ENCODE measurements at places on chromosomes 7 and 10. TPM values are rescaled to one million over a fixed set of nuclear protein-coding genes. Genes with fewer than 3 reads are reported as not detected.

GRCh38 chr10:8065651-8066050, 11.2 kb downstream of the GATA3 start:
- DNase-seq: peak; percentile 74

CALHM1 gene
- total RNA-seq: not detected

GRCh38 chr7:118615-119391, 73.6 kb upstream of the FAM20C start:
- no peak for DNase-seq

TCERG1L gene
- 0.17 TPM for total RNA-seq

- DNase-seq: no peak
These were observed 23.5 kb downstream of the WDFY4 start for GRCh38 chr10:48708144-48708543.

DNA sequence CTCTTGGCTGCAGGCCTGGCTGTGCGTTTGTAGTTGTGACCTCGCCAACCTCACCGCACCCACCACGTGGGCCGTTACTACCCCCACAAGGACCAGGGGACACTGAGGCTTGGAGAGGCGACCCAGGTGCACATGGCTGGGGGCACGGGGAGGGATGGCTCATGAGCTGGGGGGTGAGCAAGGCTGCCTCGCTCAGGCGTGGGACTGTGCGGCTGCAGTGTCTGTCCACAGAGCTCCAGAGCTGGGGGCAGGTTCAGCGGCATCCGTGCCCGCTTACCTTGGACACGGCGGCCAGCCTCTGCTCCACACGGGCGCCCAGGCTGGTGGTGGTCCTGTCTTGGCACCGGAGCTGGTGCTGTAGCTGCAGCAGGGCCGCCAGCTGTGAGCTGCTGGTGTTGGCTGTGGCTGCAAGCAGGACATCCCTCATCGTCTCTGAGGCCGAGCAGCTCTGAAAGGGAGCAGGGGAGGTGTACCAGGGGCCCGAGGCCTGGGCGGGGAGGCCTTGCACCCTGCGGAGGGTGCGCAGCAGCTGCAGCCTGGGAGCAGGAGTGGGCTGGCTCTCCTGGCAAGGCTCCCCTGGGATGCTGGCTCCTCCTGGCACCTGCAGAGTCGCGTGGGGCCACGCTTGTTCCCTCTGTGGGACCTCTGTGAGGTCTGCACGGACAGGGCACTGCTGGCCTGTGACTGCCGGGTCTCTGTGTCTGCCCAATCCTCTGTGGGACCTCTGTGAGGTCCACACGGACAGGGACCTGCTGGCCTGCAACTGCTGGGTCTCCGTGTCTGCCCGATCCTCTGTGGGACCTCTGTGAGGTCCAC, 60.0 kb upstream of the NKX6-2 start:
- no peak for DNase-seq

DNA sequence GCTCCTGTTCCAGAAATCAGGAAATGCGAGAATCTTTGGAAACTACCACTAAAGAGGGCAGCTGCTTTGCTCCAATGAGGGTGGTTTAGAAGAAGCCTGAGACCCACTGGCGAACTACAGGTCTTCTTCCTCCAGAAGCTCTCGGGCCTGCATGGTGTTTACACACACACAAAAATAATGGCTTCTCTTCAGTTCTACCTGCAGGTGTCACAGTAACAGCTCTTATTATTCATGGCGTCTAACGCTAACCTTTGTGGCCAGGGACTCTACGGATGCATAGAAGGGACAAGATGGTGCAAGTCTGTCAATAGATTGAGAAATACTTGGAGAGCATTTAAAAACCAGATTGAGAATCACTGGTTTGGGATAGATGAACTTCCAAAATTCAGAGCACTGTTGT, 22.4 kb downstream of the GPR141 start:
- DNase-seq: no peak

- no peak for DNase-seq
These were observed 247.0 kb upstream of the HABP2 start for GRCh38 chr10:113305871-113306270.
